ENCODE measurements at places on chromosomes 2 and 18.

DNA sequence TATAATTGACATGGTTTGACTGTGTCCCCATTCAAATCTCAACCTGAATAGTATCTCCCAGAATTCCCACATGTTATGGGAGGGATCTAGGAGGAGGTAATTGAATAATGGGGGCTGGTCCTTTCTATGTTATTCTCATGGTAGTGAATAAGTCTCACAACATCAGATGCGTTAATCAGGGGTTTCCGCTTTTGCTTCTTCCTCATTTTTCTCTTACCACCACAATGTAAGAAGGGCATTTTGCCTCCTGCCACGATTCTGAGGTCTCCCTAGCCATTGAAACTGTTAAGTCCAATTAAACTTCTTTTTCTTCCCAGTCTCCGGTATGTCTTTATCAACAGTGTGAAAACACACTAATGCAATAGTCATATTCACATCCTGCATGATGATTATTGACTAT, 1073.3 kb upstream of the CDH2 start:
- no peak for DNase-seq

- no peak for DNase-seq
Measured at GRCh38 chr2:241066171-241066892, 35.8 kb downstream of the MTERF4 start.

- DNase-seq, result no peak
Measured at GRCh38 chr2:157901325-157901724, 25.2 kb upstream of the ACVR1 start.

GRCh38 chr18:3910512-3910911, 460.5 kb downstream of the TGIF1 start:
- DNase-seq, result no peak

- peak; percentile 24 for DNase-seq
Measured at GRCh38 chr2:99297994-99298393, 3.0 kb downstream of the LYG1 start.

GRCh38 chr2:195659982-195660890, 3.2 kb downstream of the SLC39A10 start:
- DNase-seq, result peak; percentile 88

DNA sequence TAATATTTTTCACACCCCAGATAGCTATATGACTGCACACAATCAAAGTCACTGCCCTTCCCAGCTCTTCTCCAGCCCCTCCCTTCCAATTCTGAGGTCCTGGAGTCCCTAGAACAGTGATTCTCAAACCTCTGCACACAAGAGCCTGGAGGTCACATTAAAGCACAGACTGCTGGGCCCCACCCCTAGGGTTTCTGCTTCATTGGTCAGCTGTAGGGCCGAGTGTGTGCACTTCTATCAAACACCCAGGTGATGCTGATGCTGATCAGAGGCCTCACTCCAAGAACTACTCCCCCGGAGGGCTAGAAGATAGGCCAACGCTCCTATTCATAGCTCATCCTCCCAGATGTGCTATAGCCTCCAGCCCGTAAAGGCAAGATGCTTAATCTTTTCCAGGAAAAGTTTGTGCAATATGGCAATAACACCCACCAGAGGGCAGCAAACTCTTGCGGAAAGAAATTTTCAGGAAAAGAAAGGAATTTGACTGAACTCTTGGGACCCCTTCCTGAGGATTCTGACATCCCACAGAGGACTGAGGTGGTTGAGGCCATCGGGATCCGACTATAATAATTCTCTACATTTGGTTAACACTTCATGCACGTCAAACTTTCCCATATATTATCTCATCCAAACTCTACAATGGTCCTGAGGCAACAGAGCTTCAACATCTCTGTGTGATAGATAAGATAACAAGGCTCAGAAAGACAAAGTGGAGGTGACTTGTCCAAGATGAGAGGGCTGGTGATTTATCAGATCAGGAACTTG, 194.2 kb upstream of the PKDCC start:
- peak; percentile 74 for DNase-seq

DNA sequence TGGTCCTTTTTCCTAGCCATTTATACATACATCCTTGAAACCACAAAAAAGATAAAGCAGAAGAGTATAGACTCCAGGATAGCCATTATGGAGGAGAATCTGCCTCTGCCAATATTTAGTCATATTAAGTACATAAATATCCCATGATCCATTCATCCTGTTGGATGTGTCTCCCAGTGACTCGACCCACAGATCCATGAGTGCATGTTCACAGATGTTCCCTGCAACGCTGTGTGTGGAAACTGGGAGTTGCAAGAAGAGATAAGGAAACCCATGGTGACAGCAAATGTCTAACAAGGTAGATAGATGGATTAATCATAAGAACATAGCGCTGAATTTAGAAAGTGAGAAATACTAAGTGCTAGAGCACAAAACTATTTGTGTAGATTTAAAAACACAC, 34.5 kb downstream of the STK39 start:
- DNase-seq, result no peak

GRCh38 chr2:7846607-7847006, 835.2 kb upstream of the ID2 start:
- no peak for DNase-seq

- no peak for DNase-seq
Measured at GRCh38 chr2:237598468-237599208, 8.1 kb upstream of the RAB17 start.

- DNase-seq, result no peak
Measured at GRCh38 chr2:177282787-177283572, 18.5 kb upstream of the NFE2L2 start.

DNA sequence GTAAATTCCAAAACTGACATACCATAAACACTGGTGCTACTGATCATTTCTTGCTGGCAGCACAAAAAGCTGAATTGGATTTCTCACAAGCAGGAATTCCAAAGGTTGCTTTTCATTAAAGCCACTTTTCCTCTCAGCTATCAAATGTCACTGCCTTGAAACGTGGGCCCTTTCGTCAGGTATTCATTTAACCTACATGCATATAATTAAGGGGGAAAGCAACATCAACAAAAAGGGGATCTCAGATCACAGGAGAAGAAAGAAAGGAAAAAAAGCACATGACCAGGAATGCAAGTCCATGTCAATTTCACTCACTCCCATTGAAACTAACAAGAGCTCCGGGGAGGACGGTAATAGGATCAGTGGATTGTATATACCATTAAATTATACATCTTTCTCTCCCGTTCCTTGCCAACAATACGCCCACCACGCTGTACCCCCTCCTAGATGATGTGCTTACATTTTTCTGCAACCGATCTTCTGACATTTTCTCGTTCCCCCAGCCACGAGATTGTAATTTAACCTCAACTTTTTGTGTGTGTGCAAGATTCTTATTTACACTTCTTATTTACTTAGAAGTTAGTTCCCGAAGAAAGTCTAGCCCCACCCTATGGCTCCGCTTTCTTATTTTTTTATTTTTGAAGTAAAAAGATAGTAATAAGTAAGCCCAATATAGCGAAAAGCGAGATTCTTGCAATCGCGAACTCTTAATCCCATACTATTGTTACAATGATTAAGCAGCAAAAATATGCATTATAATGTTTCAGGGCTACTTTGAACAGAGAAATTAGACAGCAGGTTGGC, 725 bp downstream of the FIGN start:
- DNase-seq, result no peak

GRCh38 chr2:105774781-105775337, 30.1 kb downstream of the NCK2 start:
- DNase-seq, result no peak

DNA sequence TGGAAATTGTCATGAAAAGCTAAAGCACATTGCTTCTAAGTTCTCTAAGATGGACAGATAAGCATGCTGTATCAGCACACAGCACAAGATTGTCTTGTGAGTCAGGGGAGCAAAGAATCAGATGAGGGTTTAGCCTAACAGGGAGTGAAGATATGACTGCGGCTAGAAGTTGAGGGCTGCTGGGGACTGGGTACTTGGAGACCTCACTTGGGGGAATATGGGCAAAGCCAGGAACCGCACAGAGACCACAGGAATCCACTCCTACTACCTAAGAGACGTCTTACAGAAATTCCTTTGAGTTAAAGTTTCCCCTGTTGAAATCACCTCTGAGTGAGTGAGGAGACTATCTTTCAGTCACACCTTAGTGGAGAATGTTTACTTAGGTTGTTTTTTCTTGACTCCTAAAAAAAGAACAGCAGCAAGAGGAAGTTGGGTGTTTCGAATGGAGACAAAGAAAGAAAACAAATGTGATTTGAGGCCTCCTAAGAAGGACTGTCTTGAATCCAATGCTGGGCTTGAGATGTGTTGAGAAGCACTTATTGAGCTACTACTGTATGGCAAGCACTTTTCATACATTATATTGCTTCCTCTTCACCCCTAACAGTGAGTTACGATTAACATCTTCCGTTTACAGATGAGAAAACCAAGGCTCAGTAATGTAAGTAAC, 100.7 kb downstream of the ANKRD44 start:
- DNase-seq, result no peak

DNA sequence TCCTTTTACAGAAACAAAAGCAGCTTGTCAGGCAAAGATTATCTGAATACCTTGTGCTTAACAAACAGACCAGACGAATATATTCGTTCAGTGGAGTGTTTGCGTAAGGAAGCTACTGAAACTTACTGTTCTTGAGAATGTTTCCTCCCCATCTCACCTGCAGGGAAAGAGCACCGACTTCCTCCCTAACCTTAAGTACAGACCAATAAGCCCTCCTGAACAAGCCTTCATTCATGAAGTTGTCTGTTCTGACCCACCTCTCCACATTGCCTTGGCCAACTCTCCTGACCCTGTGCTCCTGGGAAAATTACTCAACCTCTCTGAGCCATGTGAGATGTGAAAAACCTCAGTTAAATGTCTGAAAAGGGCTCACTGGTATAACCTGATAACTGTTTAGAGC, 35.2 kb downstream of the STK39 start:
- DNase-seq, result no peak

DNA sequence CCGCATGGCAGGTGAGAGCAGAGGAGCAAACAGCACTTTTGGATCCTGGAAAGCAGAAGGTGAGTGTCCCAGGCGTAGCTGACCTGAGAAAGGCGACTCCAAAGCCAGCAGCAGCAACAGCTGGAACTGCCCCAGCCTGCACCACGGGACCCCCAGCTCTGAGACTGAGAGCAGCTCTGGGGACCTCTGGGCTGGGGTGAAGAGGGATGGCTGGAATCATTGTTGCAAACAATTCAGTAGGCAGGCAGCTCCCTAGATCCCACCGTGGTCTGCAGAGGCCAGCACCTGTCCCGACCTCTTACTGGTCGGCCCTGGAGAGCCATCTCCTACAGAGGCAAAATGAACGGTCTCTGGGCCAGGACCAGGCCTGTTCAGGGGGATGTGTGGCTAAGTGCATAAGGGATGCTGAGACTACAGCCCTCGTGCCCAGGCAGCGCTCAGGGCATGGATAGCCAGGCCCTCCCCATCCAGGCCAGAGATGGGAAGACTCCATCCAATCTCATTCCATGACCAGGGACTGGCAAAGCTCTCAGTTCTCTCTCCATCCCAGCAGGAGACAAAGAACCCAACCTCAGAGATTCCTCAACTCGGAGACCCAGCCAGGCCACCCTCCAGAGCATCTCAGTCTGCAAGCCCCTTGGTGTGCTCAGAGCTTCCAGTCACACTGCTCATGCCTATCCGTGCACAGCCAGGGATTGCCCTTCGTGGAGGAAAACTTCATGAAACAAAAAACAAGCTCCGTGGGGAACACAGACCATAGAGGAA, 38.2 kb upstream of the ALPP start:
- DNase-seq, result no peak

- peak; percentile 70 for DNase-seq
Measured at GRCh38 chr2:177239932-177240630, 24.4 kb downstream of the NFE2L2 start.

DNA sequence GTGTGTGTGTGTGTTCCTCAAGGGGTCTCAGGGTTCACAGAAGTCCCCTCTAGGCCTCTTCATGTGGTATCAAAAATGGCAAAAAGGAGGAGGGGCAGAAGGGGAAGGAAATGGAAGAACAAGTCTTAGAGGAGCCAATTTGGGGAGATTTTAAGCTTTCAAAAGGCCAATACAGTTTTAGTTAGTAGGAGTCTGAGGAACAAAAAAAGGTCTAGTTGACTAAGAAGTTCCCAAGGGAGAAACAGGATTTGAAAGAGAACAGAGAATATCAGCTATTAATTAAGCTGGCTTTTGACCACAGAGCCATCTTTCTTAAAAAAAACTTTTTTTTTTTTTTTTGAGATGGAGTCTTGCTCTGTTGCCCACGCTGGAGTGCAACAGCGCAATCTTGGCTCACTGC, 7.1 kb downstream of the RNF125 start:
- no peak for DNase-seq

- DNase-seq, result no peak
Measured at GRCh38 chr18:48904847-48905394, 45.8 kb downstream of the SMAD7 start.

DNA sequence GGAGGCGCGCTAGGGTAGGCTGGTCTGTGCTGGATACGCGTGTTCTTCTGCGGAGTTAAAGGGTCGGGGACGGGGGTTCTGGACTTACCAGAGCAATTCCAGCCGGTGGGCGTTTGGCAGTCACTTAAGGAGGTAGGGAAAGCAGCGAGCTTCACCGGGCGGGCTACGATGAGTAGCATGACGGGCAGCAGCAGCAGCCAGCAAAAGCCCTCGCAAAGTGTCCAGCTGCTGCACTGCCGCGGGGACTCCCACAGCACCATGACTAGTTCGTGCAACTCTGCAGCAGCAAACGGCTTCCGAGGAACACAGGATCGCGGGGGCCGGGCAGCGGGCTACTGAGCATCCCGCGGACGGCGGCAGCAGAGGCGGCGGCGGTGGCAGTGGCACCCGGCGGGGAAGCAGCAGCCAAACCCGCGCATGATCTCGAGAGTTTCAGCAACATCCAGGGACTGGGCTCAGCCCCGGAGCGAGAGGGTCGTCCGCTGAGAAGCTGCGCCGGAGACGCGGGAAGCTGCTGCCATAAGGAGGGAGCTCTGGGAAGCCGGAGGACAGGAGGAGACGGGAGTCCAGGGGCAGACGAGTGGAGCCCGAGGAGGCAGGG, 368 bp downstream of the TMEFF2 start:
- no peak for DNase-seq

DNA sequence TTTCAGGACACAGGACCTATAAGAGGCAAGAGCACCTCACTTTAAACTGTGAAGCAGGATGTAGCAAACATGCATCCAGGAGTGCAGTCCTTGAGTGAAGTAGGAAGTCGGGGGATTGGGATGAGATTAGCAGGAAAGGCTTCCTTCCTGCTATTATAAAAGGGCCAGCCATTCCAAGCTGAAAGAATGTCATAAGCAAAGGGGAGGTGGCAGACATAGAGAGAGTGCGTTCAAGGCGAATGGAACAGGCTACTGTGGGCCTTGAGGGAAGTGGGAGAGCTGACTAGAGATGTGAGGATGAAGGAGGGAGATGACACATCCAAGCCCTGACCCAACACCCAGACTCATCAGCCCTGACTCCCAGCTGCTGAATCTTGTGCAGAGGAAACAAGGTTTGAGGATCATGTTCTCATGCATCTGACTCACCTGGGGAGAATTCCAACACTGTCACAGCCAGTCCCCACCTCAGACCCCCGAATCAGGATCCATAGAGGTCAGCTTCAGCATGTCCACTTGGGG, 63.9 kb downstream of the GYPC start:
- no peak for DNase-seq
